ENCODE measurements at places on chromosomes 6 and 20. TPM values are rescaled to one million over a fixed set of nuclear protein-coding genes. Genes with fewer than 3 reads are reported as not detected.

Gene EPPIN
- not detected for total RNA-seq

Gene CALHM6
- total RNA-seq: 9.6 TPM

Gene NOX3
- not detected for total RNA-seq

Gene PEX7
- 17.1 TPM for total RNA-seq

Gene C2
- total RNA-seq: not detected

Gene PLN
- not detected for total RNA-seq

All from RPMI7951 (cell line).